NCI-H345 (cell line): ENCODE measurements at places on chromosomes 11 and 22.
A peak's percentile ranks its signal among the peaks of the same experiment; 100 is the strongest.

DNA sequence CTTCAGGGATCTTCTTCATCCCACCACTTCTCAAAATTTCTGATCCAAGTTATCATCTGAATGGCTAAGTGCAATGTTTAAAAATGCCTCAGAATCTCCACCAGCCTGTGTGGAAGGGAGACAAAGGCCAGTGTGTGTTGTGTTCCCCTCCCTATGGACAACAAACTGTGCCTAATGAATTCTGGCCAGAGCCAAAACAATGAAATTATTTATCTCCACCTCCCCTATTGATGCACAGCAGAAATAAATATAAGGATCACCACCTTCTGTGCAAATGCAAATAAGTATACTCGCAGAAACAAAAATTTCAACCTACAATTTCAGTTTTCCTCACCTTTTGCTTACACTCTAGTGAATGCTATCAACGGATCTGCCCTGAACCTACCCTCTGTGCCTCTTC is 75.8 kb downstream of the GAB2 start:
- no peak for DNase-seq

GRCh38 chr22:29733362-29734201 is 13.8 kb downstream of the CABP7 start:
- peak; percentile 87 for DNase-seq

GRCh38 chr11:215581-216037 is 8.1 kb downstream of the RIC8A start:
- no peak for DNase-seq

DNA sequence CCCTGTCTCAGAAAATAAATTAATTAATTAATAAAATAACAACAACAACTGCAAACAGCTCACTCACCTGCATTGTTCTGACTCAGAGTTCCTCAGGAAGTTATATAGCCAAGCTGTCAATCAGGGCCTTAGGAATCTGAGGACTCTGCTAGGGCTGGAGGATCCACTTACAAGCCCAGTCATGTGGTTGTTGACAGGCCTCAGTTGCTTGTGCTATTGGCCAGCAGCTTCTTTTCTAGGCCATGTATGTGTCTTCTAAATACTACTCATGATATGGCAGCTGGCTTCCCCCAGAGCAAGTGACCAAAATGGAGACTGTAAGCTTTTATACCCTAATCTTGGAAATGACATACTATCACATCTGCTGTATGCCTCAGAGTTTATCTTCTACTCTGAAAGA is 20.8 kb upstream of the ATP5MG start:
- DNase-seq = no peak

GRCh38 chr11:92804388-92804966 is 165.0 kb upstream of the MTNR1B start:
- DNase-seq = no peak

DNA sequence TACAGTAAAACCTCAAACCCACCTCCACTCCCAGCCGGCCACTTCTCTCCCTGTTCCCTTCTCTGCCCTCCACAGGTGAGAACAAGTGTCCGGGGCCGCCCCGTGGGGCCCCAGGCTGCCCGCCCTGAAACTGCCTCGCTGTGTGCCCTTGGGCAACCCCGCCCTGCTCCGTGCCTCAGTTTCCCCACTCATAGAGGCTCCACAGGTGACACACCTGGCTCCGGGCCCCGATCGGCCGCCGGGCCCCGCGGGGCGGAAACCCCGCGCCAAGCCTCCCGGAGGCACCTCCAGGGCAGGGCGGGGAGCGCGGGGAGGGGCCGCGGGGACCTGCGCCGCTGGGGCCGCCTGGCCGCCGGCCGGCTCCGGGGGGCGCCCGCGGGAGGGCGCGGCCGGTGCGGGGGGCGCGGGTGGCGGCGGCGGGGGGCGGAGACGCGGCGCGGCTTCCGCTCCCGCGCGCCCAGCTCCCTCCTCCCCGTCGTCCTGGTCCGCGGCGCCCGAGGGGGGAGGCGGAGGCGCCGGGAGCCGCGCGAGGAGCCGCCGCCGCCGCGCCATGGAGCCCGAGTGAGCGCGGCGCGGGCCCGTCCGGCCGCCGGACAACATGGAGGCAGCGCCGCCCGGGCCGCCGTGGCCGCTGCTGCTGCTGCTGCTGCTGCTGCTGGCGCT is at the start of gene LRP5:
LRP5 (plus strand) TSS at position 475 of the 663 bp plus-strand sequence; CDS start at position 599, 124 bp downstream.
- peak; percentile 28 for DNase-seq

GRCh38 chr11:114594703-114595102 is 883 bp downstream of the NXPE4 start:
- DNase-seq = no peak

DNA sequence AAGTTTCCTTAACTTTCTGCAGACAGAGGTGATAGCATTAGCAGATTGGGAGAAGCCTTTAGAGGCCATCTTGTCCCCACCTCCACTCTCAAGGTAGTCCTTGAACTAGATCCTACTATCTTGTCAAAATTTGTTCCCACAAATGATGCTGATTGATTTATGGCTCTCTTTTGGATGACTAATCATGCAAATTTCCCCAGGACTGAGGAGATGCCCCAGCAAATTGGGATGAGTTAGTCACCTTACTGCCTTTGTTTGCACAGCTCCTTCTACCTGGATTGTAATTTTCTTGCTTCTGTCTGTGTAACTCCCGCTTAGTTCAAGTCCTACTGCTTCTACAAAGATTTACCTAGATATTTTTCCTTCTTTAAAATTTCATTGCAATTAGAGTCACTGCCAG is 391.4 kb upstream of the CADM1 start:
- no peak for DNase-seq

- no peak for DNase-seq
Measured at GRCh38 chr11:2426826-2427521, 17.3 kb downstream of the TRPM5 start.

DNA sequence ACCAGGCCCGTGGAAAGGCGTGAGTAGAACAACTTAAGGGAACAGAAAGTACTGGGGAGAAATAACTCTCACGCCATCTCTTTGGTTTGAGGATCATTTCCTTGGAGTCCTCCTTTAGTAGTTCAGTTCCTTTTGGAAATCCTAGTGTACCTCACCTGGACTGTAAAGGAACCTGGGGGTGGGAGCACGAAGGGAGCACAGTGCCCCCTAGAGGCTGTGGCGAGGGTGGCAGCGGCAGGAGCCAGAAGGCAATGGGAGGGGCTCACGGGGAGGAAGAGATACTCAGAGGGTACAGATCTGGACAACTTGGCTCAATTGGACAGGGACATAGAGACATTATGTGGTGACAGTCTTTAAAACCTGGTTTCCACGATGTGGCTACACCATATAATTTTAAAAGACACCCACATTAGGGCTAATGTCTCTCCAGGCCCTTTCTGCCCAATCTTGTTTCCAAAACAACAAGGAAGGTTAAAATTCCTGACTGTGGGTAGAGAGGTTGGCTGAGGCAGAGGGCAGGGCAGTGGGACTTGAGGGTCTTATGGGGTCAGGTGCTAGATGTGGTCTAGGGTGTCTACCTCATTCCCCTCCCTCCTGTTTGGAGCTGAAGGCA is 87.0 kb downstream of the CSNK2A3 start:
- peak; percentile 43 for DNase-seq

DNA sequence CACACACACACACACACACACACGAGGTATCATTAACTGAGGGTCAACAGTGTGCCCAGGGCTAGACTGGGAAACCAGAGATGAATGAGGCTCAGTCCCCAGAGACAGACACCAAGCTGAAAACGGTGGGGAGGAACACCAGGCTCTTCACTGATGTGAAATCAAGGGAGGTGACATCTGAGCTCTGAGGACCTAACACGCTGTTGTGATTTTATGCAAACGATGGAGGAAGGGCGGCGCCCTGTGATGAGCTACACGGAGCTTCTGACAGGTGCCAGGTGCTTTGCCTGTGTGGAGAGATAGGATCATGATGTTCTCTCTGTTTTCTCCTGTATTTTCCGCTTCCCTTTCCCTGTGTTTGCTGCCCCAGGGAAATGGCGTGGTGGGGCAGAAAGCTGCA is 6.5 kb upstream of the CYB5R3 start:
- DNase-seq = peak; percentile 89

- peak; percentile 98 for DNase-seq
Measured at GRCh38 chr11:126978911-126979310, 21.7 kb downstream of the KIRREL3 start.

GRCh38 chr11:27186580-27186979 is 146.0 kb downstream of the BBOX1 start:
- DNase-seq = no peak

DNA sequence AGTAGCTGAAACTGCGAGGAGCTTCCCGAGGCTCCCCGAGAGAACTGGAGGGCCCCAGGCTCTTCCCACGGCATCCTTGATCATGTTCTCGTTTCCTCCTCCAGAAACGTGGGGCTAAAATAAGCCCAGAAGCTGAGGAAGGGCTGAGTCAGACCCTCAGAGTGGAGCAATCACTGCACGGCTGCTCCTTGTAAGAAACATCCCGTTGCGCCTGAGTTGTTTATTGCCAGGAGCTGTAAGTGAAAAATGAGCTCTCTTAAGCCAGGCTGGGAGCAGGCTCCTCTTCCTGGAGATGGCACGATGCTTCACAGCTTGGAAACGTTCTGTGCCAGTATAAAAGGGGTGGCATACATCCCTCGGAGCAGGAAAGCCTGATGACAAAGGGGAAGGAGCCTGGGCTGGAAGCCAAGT is 47.3 kb upstream of the SYN3 start:
- DNase-seq = peak; percentile 1

DNA sequence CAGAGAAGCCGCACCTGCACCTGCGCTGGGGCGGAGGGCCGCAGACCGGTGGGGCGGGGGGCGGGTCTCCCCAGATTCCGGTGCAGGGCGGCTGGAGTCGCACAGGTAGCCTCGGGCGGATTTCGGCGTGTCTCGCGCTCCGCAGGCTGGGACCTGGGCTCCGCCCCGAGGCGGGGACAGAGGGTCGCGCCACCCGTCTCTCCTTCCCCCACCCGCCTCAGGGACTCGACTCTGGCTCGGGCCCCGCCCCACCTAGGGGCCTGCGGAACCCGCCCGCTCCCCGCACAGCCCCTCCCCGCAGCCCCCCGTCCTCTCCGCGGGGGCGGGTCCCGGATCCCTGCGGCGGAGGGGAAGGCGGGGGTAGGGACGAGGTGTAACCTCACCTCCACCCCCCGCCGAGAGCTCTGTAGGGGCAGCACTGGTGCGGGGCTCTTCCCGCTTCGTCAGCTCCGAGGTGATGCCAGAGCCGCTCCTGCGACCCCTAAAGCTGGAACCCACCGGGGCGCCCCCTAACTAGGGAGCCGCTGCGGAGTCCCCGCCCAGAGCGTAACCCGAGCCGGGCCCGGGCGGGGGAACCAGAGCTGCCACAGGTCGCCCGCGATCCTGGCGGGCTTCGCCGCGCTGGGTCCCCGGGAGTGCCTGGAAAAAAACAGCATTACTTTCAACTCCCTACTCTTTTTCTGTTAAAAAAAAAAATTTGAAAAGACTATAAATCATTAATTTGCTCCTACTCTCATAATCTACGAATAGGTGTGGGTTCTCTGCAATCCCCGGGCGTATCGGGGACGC is at the start of gene SLC29A2:
SLC29A2 (minus strand) TSS at position 134 of the 789 bp plus-strand sequence. CDS start 169 bp downstream, outside the sequence.
- peak; percentile 98 for DNase-seq

DNA sequence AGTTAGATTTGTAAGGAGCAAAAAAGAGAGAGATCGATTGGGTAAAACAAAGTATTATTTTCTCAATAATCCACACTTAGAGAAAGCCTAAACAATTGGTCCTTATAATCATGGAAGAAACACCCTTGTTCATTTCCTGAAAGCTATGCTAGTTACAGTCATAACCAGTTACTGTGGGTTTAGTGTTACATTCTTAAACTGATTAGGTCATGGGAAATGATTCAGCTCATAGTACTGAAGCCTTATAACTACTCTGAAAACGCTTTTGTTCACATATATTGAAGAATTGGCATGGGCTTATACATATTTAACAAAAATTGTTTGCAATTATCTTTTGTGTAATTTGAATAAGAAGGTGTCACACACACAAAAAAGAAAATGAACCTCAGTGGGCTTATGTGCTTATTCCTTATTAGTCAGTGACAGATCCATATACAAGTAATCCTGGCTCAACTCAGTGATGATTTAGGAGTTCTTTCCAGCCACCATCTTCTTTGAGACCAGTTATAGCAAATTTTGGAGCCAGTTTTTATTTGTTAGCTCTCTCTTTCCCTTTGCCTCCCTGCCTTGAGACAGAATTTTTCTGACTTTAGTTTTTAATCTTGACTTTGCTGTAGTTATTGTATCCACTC is 198.5 kb upstream of the CTSC start:
- no peak for DNase-seq

GRCh38 chr22:45318558-45319323 is 9.0 kb downstream of the FAM118A start:
- no peak for DNase-seq

DNA sequence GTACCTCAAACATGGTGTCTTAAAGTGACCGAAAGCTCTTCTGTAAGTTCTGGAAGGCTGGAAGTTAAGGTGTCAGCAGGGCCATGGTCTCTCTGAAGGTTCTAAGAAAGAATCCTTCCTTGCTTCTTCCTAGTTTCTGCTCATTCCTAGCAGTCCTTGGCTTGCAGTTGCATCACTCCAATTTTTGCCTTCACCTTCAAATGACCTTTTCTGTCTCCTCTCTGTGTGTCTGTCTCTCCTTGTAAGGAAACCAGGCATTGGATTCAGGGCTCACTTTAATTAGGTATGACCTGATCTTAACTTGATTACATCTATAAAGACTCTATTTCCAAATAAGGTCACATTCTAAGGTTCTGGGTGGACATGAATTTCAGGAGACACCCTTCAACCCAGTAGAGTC is 8.7 kb downstream of the AASDHPPT start:
- no peak for DNase-seq

DNA sequence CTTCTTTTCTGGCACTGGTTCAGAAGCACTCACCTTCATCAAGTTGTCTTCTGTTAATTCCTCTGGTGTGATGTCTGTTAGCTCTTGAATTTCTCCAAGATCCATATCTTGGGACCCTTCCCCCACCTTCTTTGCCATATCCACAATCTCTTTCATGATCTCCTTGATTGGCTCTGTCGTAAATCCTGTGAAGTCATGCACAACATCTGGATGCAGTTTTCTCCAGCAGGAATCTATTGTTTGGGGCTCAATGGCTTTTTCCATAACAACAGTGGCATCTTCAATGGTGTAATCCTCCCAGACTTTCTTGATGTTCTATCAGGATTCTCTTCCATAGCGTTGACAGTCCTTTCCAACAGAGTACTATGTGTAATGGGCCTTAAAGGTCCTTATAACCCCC is 96.9 kb downstream of the CSTPP1 start:
- no peak for DNase-seq

- no peak for DNase-seq
Measured at GRCh38 chr11:65499713-65500386, 1.0 kb downstream of the MALAT1 start.

- DNase-seq = no peak
Measured at GRCh38 chr22:43521716-43522115, 109.9 kb downstream of the MPPED1 start.

- DNase-seq = no peak
Measured at GRCh38 chr22:49429066-49429465, 398.6 kb downstream of the BRD1 start.

DNA sequence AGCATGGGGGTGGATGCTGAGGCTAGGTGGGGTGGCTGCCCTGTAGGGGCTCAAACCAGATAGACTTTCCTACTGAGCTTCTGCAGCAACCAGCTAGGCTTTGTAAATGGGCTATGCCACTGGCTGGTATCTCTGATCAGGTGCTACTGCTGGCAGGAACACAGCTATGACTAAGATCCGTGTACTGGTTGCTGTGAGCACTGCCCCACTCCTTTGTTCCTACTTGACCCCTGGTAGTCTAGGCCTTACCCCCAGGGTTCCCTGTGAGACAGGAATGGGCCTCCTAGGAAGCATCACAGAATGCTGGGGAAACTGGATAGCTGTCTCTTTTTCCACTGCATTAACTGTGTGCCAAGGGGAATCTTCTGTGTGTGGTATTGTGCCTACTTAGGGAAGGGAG is 58.4 kb upstream of the GAB2 start:
- no peak for DNase-seq
